ENCODE measurements at places on chromosomes 7 and 10.

GRCh38 chr7:105689067-105689819, 108.0 kb upstream of the EFCAB10 start:
- no peak for DNase-seq

GRCh38 chr10:123675811-123676210, 9.7 kb downstream of the GPR26 start:
- no peak for DNase-seq

GRCh38 chr7:44128721-44129582, 5.6 kb upstream of the POLD2 start:
- DNase-seq: no peak

DNA sequence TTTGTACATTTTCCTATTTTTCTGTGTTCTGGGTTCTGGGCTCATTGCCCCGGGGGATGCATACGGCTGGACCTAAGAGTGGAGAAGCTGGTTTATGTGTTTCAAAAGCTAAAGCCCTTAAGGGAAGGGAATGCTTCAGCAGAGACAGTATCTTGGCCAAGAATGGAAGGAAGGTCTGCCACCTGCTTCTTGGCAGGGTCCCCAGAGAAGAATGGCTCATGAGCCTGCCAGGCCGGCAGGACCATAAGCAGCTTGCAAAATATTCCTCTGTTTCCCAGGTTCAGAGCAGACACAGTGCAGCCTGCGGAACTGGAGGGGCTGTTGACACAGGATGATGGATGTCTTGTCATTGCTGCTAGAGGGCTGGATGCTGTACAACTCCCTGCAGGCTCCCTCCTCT, 7.8 kb upstream of the ABHD11 start:
- DNase-seq: no peak

DNA sequence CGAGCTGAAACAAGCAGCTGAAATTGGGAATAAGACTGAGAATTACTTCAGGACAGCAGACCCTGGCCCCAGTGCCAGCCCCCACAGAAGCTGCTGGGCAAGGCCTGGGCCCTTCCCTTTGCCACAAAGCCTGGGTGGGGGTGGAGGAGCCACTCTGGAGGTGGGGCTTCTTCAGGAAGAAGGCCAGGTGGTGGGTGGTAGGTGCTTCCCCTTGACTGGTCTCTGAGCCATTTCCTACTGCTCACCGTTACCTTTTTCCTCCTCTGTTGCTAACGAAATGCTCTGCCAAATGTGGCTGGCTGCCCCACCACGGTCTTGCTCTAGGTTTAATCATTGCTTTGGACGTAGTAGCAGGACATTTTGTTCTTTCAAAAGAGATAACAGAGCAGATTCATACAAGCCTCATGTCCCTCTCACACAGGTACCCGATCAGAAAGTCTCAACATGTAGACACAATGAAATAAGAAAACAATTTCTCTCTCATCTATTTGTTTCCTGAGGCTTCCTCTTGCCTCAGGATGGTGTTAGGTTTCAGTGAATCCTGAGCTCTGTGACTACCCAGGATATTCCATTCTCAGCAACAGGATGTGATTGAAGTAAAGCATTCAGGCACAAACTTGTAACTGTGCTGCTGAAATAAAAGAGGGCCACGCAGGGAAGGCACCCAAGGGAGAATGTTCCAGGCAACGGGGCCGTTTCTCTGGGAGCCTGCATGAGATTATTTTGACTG, 66.5 kb downstream of the WDR11 start:
- DNase-seq: no peak

GRCh38 chr10:4390219-4390618, 435.8 kb upstream of the AKR1E2 start:
- no peak for DNase-seq

DNA sequence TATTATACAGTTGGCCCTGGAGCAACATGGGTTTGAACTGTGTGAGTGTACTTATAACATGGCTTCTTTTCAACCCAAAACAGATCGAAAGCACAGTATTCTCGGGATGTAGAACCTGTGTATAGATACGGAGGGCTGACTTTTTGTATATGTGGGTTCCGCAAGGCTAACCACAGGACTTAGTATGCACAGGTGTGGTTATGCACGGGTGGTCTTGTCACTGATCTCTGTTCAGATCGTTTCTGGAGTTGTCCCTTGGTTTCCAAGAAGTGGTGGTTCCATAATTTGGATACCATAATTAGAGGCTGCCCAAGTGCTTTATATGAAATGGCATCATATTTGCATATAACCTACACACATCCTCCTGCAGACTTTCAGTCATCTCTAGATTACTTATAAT, 10.9 kb upstream of the BHLHA15 start:
- no peak for DNase-seq
